Islet precursor cell (in vitro differentiated cells): ENCODE measurements at places on chromosomes 5 and 9.
A peak's percentile ranks its signal among the peaks of the same experiment; 100 is the strongest.

- DNase-seq: no peak
Measured at GRCh38 chr9:33184963-33185362, 17.8 kb upstream of the B4GALT1 start.

- no peak for DNase-seq
Measured at GRCh38 chr5:155136216-155136850, 122.8 kb downstream of the KIF4B start.

GRCh38 chr9:111179577-111179976 is 141.3 kb upstream of the LPAR1 start:
- no peak for DNase-seq

DNA sequence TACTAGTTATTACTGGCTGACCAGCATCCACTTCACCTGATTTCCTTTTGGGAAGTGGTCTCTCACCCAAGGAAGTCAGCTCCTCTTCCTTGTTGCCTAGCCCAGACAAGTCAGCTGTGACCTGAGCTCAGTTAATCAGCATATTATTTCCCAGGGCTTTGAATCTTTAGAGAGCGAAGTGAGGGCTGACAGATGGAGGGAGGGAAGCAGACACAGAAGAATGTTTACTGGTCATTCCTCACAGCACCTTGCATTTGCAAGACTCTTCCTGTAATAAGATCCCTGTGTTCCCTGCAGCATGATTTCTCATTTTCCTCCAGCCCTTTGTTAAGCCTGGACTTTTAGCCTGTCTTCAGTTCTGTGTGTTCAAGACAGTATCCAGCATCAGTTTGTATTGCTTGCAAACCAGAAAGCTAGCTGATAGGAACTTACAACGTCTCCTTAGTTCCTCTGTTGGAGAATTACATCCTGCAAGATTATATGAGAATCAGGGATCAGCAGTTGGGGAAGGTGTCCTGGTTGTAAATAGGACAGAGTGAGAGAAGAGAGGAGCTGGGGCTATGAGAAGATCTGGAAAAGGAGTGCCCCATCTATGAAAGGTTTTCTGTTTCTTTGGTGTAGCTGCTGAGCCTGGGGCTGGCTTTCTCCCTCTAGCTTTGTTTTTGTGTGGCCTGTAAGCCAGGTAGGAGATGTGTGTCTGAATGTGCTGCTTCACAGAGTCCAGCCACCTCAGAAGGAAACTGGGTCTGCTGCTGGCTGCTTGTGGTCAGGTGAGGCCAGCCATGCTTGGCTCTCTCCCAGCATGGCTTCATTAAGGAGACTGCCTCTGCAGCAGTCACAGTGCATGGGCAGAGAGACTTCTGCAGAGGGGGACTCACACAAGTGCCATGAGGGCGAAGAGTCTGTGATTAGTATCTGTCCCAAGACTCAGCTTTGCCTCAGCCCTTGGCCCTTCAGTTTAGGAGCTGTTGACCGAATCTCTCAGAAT is 50.3 kb downstream of the MAN2A1 start:
- peak; percentile 83 for DNase-seq

DNA sequence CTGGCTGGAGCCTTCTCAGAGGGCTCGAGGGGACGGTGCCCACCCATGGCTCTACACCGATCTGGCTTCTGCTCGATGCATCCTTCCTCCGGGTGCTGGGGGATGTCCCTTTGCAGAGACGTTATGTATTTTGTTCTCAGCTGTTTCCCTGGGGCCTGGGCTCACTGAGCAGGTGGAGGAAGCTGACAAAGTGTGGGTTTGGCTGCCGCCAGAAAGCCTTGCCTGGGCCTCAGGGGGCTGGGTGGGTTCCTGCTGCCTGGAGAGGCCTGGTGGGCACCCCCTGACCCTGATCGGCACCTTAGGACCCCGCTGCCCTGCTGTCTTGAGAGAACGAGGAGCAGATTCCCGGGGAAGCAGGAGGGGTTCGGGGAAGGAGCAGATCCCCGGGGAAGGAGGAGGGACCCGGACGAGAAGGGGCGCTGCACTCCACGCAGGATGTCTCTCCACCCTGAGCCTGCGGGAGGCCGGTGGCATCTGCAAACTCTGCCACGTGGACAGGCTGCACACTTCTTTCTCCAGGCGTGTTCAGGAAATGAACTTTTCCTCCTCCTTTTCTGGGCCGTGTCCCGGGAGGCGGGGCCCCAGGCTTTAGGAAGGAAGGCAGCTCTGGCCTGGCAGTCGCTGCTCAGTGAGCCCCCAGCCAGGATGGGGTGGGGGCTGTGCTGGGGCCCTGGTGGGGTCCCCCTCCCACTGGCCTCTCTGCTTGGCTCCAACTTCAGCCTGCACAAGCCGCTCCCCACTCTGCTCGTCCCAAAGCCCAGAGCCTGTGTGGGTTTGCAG is 148.9 kb downstream of the RXRA start:
- no peak for DNase-seq

GRCh38 chr5:59799668-59800346 is 93.7 kb downstream of the PDE4D start:
- DNase-seq: no peak

GRCh38 chr9:78053627-78054026 is 22.0 kb upstream of the GNAQ start:
- no peak for DNase-seq

DNA sequence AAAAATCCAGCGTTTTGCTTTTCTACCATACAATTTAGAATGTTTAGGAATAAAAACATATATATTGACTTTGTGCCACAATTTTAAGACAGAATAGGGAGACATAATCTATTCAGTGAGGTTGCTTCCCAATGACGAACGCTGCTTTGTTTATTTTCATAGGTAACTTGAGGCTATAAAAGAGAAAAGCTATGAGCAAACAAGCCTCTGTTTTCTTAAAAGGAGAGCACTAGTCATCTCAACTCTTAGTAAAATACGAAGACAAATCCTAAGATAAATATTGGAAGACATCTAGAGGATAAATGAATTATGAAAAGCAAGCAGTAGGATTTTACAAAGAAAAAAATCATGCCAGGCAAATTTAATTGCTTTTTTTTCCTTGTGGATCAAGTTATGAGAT is 363.6 kb downstream of the ANXA1 start:
- DNase-seq: no peak

GRCh38 chr5:116248432-116248831 is 163.6 kb downstream of the COMMD10 start:
- DNase-seq: no peak

GRCh38 chr5:125196481-125197111 is 450.2 kb upstream of the ZNF608 start:
- no peak for DNase-seq

GRCh38 chr5:119820016-119820415 is 190.7 kb downstream of the FAM170A start:
- no peak for DNase-seq

DNA sequence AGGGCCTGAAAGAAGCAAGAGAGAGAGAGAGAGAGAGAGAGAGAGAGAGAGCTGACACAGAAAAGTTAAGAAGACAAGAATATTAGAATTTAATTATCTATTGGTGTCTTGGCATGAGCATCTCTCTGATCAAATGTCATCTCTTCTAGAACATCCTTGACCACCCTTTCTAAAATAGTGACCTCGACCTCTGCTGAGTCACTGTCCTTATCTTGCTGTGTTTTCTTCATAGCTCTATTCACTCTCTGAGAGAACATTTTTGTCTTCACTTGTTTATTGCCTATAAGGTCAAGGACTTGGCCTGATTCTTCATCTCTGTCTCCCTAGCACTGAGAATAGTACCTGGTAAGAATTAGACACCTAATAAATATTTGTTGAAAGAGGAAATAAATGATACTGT is 383.8 kb upstream of the RPS23 start:
- no peak for DNase-seq

- no peak for DNase-seq
Measured at GRCh38 chr5:78467752-78468357, 107.4 kb downstream of the SCAMP1 start.

- no peak for DNase-seq
Measured at GRCh38 chr5:76325326-76325725, 77.8 kb upstream of the IQGAP2 start.

GRCh38 chr9:123609844-123610243 is 253.8 kb downstream of the CRB2 start:
- DNase-seq: no peak

- DNase-seq: peak; percentile 43
Measured at GRCh38 chr5:180598797-180599589, 7.7 kb upstream of the SCGB3A1 start.

DNA sequence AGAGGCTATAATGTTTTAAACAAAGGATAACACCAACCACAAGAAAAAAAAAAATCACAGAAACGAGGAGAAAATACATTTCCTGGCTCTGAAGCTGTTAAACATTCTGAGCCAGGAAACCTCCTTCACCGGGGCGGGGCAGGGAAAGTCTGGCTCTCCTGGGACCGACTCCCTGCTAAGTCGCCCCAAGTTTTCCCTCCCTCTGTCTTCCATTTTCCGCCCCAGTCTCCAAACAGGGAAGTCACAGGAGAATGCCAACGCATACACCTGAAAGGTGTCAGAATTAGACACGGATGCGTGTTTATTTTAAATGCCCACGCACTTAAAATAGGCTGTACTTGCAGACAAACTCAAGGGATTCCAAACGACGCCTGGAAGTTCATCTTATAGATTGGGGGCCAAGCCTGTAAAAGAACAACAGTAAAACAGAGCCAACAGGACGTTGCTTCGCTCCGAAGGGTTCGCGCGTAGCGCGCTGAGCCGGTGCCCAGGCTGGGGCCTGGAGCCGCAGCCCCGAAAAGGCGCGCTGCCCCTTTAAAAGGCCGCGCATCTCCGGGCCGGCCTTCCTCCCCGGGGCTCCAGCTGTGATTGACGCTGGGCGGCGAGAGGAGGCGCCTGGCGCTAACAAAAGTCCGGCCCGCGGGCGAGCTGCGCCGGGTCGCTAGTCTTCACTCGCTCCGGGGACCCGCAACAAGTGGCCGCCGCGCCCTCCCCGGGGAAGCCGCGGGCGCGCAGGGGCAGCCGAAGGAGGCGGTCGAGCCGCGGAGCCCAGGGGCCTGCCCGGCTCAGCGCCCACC is at the start of gene FBXL7:
Gene FBXL7, plus strand, starts transcription at position 653 of the 797 bp plus-strand sequence.
- DNase-seq: peak; percentile 92

DNA sequence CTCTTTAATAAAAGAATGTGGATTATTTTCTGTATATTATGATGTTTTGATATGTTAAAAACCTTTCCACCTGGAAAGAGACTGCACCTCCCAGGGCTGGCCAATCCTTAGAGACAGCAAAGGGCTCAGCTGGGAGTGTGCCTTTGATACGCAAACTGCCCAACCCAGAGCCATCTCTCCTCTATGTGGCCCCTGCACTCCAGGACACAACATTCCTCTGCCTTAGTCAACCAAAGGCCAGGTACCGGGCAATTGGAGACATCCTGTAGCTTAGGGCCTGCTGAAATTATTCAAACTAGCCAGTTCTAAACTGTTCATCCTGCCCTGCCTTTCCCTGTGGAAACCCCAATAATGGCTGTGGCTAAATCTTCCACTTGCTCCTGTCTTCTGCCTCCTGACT is 5.0 kb upstream of the HSPB3 start:
- DNase-seq: no peak

GRCh38 chr9:21778304-21778703 is 24.1 kb upstream of the MTAP start:
- no peak for DNase-seq

GRCh38 chr5:137034764-137035479 is 464.2 kb downstream of the SPOCK1 start:
- no peak for DNase-seq

GRCh38 chr5:104942735-104943134 is 1380.1 kb upstream of the NUDT12 start:
- DNase-seq: peak; percentile 72

DNA sequence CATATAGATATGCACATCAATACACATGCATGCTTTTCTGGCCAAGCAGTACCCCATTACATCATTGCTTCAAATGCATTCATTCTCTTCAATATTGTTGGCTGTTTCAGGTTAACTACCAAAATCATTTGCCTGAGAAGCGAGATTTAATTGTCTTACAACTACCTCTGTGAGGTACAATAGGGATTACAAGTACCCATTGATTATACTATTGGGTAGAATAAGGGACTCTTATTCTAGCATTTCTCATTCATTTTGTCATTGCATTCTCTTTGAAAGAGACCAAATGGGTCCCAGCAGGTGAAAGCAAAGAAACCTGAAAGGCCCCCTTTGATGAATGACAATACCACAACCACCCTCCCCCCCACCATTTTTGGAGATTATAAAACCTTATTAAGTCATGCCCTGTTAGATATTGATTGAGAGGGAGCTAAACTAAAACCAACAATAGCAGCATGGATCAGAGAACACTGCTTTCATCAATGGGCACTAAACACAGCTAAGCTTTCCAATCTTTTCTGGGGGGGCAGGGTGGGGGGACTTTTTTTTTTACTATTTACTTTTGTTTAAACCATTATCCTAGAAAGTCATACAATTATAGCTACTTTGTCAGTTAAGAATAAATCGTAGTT is 375.0 kb upstream of the CCNH start:
- DNase-seq: no peak

DNA sequence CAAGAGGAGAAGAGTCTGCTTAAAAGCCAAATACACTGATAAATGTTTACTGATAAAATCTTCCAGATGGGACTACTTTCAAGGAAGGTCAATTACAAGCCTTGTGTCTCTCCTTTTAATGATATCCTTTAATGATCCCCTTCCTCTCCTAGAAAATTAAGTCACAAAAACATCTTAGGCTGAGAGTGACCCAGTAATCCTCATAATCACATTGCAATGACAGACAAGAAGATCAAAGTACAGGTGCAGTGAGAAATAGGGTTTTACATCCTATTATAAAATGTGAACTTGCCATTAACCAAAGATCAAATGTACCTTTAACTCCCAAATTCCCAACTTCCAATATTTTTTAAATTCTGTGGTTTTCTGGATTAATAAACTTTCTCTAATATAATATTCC is 514.8 kb downstream of the RAB3C start:
- no peak for DNase-seq

DNA sequence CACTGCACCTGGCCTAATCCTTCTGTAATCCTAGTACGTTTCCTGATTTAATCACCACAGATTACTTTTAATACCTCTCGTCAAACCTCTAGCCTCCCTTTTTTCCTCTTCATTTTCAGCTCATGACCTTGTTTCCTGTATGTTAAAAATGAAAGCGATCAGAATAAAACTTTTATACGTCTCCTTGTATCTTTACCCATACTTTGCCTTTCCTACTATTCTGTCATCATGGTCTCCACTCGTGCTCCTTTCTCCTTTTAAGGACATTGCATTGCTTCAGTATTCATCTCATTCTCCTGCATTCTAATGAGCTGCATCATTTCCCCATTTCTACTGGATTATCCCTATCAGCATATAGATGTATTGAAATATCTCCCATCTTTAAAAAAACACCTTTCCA is 8.5 kb downstream of the CDC42SE2 start:
- DNase-seq: no peak

GRCh38 chr5:79636981-79637733 is 24.9 kb downstream of the TENT2 start:
- DNase-seq: no peak

GRCh38 chr5:80156156-80156555 is 99.7 kb downstream of the SERINC5 start:
- peak; percentile 66 for DNase-seq

DNA sequence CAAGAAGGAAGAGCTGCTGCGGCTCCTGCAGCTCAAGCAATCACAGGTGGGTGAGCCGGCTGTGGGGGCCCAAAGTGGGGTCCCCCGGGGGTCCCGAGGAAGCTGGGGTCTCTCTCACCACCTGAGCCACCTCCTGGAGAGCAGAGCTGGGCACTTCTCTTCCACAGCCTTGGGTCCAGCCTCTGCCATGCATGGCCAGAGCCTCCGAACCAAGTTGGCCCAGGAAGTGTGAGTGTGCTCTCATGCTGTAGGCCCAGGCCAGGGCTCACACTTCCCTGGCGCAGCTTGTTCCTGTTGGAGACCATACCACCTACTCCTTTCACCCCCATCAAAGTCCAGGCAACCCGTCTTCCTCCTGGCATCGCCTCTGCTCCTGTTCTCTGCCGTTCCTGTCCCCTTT is 19.7 kb downstream of the HMCN2 start:
- no peak for DNase-seq

- no peak for DNase-seq
Measured at GRCh38 chr9:108257382-108257781, 598.4 kb downstream of the ACTL7B start.
